ENCODE measurements at places on chromosomes 4 and X. TPM values are rescaled to one million over a fixed set of nuclear protein-coding genes. Genes with fewer than 3 reads are reported as not detected.

Gene PNMA3
- total RNA-seq: not detected

Gene SCRG1
- not detected for total RNA-seq

Gene NPY1R
- total RNA-seq: not detected

Gene ITGB1BP2
- total RNA-seq: 1.2 TPM

Gene HPGDS
- total RNA-seq: not detected

Gene TLR3
- 8.6 TPM for total RNA-seq

Gene NEUROG2
- total RNA-seq: not detected

Measured in myometrial cell (primary cell).